ENCODE measurements at places on chromosomes 7 and 10. TPM values are rescaled to one million over a fixed set of nuclear protein-coding genes. Genes with fewer than 3 reads are reported as not detected.

DNA sequence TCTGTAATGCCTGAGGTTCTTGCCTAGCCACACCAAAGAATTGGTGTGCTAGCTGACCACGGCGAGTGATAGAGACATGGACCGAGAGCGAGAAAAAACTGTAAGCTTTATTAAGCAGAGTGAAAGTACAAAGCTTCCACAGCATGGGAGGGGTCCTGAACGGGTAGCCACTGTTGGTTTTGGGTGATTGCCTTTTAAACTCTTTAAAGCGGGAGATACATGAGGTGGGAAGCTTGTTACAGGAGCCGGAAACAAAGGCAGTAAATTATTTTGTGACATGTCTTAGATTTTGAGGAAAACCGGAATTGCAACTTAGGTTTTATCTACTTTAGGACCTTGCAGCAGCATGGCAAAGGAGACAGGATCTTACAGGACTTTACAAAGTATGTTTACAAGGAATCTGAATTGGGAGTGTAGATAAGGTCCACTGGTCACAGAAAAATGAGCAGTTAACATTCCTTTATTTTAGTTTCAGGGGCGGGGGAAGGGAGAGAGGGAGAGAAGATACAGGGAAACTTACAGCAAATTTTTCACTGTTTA lies 252.7 kb upstream of the MBL2 start:
- H3K4me3 ChIP-seq = peak overlapping the region; percentile 43
- DNase-seq = no peak
- no peaks in the 10 kb centered on the region for H3K27me3 ChIP-seq
- no peaks in the 10 kb centered on the region for H3K36me3 ChIP-seq
- H3K4me1 ChIP-seq = peaks cover 17% of the 10 kb centered on the region

The CYP3A5 gene
- 4.5 TPM for polyA plus RNA-seq

DNA sequence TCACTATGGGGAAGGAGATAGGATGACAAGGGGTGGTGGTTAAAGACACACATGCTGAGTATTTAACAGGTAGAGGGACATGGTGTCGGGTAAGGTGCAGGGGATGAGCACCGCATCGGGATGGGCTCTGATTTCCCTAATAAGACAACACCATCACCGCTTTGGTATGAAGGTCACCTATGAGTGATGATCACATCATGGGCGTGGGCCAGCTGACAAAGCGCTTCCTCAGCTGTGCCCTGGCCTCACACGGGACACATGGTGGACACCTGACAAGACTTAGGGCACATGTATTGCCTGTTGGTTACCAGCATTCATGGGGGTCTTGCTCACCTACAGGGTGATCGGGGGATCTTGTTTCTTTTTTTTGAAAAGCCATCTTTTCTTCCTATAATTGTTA lies 12.8 kb downstream of the C7orf57 start:
- no peak overlapping the region for H3K4me3 ChIP-seq
- H3K27me3 ChIP-seq = no peaks in the 10 kb centered on the region
- H3K36me3 ChIP-seq = no peaks in the 10 kb centered on the region
- H3K27ac ChIP-seq = no peak overlapping the region

GRCh38 chr7:37430640-37431039 lies 18.0 kb downstream of the ELMO1 start:
- H3K36me3 ChIP-seq = no peaks in the 10 kb centered on the region
- no peak for DNase-seq
- H3K27ac ChIP-seq = no peak overlapping the region
- no peaks in the 10 kb centered on the region for H3K27me3 ChIP-seq
- no peak overlapping the region for H3K4me3 ChIP-seq

The HTR7 gene
- polyA plus RNA-seq = 12.7 TPM

- no peak overlapping the region for H3K27ac ChIP-seq
- no peak overlapping the region for H3K4me3 ChIP-seq
- no peaks in the 10 kb centered on the region for H3K27me3 ChIP-seq
- no peaks in the 10 kb centered on the region for H3K36me3 ChIP-seq
- DNase-seq = no peak
These were observed 30.0 kb downstream of the AGR3 start for GRCh38 chr7:16851829-16852228.

The PRPS1L1 gene
- not detected for polyA plus RNA-seq

GRCh38 chr7:103821092-103821491 lies 168.4 kb downstream of the RELN start:
- H3K36me3 ChIP-seq = no peaks in the 10 kb centered on the region
- no peaks in the 10 kb centered on the region for H3K4me1 ChIP-seq
- no peaks in the 10 kb centered on the region for H3K27me3 ChIP-seq
- no peak for DNase-seq
- no peak overlapping the region for H3K4me3 ChIP-seq

GRCh38 chr7:98049034-98049433 lies 57.6 kb upstream of the LMTK2 start:
- no peak overlapping the region for H3K4me3 ChIP-seq
- H3K27ac ChIP-seq = peak overlapping the region; percentile 83
- no peaks in the 10 kb centered on the region for H3K27me3 ChIP-seq
- DNase-seq = peak; percentile 88
- H3K4me1 ChIP-seq = peaks cover 12% of the 10 kb centered on the region

DNA sequence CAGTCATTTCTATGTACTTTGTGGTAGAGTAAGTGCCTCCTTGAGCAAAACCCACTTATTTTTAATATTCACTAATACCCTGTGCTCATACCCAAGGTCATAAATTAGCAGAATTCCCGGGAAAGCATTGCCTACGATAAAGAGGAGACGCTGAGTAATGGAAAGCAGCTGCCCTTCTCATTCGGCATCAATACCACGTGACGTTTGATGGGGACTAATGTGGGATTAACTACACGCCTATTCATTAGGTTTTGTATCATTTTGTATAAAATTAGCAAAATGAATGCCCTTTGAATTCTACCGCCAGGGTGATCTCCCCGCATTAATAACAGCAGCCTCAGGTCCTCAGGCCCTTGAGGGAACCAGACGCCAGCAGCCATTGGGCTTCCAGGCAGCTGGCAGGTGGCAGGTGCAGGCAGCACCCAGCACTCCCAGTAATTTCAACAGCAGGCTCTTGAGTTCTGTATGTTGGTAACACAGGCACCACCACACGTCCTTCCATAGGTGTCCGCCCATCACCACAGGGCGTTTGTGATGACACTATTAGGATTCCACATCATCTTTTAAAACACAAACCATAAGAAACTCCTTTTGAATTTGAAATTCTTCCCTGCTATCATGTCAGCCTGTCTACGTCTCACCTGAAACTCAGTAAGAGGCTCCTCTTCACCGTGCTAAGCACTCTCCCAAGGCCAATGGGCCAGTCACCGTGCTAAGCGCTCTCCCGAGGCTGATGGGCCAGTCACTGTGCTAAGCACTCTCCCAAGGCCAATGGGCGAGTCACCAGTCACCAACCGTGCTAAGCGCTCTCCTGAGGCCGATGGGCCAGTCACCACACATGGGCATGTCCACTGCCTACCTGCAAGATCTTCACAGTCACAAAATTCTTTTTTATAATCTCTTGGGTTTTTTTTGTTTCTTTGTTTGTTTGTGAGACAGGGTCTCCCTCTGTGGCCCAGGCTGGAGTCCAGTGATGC lies 509.4 kb downstream of the PTPRN2 start:
- H3K4me1 ChIP-seq = no peaks in the 10 kb centered on the region
- H3K36me3 ChIP-seq = no peaks in the 10 kb centered on the region
- no peak overlapping the region for H3K27ac ChIP-seq

DNA sequence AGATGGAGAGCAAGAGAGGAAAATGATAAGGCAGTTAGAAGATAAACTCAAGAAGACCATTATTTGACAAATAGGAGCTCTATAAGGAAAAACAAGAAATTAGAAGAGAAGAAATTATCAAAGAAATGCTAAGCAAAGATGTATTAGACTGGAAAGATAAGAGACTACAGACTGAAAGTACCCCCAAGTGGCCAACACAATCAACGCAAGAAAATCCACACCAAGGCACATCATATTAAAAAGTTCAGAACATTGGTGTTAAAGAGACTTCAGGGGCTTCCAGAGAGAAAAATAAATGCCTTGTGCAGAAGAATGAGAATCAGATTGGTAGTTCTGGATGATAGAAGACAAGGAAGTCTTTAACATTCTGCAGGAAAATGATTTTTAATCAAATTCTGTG lies 46.0 kb downstream of the SH2D4B start:
- no peaks in the 10 kb centered on the region for H3K27me3 ChIP-seq
- no peak overlapping the region for H3K4me3 ChIP-seq
- no peak overlapping the region for H3K27ac ChIP-seq
- H3K4me1 ChIP-seq = no peaks in the 10 kb centered on the region

- H3K27ac ChIP-seq = no peak overlapping the region
- H3K4me1 ChIP-seq = no peaks in the 10 kb centered on the region
- no peaks in the 10 kb centered on the region for H3K27me3 ChIP-seq
- H3K4me3 ChIP-seq = no peak overlapping the region
- DNase-seq = no peak
These were observed 588.0 kb downstream of the CALN1 start for GRCh38 chr7:71824006-71824760.

DNA sequence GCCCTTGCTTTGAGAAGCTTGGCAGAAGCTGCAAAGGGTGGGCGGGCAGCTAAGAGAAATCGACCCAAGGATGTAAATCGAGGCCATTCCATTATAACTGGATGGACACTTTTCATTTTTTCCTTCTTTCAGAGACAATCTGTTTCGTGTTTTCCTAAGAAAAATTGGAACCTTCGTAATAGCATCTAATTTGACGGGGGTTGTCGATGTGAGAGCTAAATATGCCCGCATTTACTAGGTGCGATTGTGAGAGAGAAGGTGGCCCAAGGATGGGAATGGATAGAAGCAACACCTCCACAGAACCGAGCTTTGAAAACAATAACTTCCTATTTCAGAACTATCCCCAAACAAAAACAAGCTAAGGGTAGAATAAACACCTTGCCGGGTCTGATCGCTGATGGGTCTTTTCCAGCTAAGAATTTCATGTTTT lies 848 bp upstream of the HOXA4 start:
- peak overlapping the region; percentile 90 for H3K27ac ChIP-seq
- peaks cover 38% of the 10 kb centered on the region for H3K4me1 ChIP-seq
- no peak for DNase-seq
- H3K4me3 ChIP-seq = peak overlapping the region; percentile 63

The GSTK1 gene
- 171 TPM for polyA plus RNA-seq

- H3K27ac ChIP-seq = no peak overlapping the region
- H3K27me3 ChIP-seq = no peaks in the 10 kb centered on the region
- H3K36me3 ChIP-seq = no peaks in the 10 kb centered on the region
- peaks cover 23% of the 10 kb centered on the region for H3K4me1 ChIP-seq
These were observed 59.7 kb upstream of the CCDC71L start for GRCh38 chr7:106720641-106721040.

DNA sequence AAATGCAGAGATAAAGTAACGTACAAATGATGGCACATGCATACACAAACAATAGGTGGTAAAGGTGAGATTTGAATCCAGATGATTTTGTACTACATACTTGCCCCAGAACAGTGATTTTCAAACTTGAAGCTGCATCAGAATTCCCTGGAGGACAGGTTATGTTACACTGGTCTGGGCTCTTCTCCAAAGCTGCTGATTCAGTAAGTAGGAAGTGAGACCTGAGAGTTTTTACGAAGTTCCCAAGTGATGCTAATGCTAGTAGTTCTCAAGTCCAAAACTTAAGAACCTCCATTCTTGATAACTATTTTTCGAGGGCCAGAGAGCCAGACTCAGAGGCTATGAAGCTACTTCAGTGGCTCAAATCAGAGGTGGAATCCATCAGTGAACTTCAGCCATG lies 159.0 kb upstream of the POM121L12 start:
- no peak for DNase-seq
- H3K4me3 ChIP-seq = no peak overlapping the region
- no peaks in the 10 kb centered on the region for H3K27me3 ChIP-seq
- no peaks in the 10 kb centered on the region for H3K36me3 ChIP-seq
- H3K4me1 ChIP-seq = no peaks in the 10 kb centered on the region

DNA sequence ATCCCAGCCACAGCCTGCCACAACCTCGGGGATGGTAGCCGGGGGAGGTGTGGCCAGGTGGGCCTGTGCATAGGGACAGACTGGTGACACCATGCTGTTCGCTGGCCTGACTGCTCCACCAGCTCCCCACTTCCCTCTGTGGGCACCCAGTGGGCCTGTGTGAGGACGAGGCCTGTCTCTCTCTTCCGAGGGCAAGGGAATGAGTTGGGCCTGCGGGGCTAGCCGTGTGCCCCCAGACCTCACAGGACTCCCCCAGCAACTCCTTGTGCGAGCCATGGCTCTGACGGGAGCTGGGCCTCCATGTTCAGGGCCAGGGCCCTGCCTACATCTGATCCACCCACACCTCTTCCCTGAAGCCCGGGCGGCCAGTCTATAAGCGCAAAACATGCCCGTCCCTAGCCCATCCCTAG lies 40.5 kb downstream of the PWWP2B start:
- no peak for DNase-seq
- H3K4me3 ChIP-seq = no peak overlapping the region
- no peaks in the 10 kb centered on the region for H3K4me1 ChIP-seq

The NPTX2 gene
- polyA plus RNA-seq = not detected

GRCh38 chr7:111081546-111082267 lies 9.2 kb upstream of the LRRN3 start:
- no peak overlapping the region for H3K27ac ChIP-seq
- no peaks in the 10 kb centered on the region for H3K4me1 ChIP-seq
- no peak overlapping the region for H3K4me3 ChIP-seq
- DNase-seq = no peak
- H3K36me3 ChIP-seq = no peaks in the 10 kb centered on the region

DNA sequence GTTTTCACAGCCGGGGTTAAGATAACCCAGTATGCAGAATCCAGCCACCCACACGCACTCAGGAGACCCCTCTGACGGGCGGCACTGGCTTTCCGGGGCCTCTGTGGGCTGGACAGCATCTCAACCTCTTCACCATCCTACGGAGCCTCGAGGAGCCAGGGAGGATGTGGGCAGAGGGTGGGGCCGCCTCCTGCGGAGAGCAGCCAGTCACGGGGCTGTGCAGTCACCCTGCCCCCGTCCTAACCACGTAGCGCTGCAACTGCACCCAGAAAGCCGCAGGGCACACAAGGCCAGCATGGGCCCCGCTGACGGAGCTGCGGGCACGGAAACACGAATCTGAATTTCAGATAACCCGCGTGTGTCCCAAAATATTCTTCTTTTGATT lies 270.3 kb downstream of the ELFN1 start:
- H3K4me3 ChIP-seq = no peak overlapping the region
- H3K27me3 ChIP-seq = no peaks in the 10 kb centered on the region
- peaks cover 4% of the 10 kb centered on the region for H3K36me3 ChIP-seq
- no peak for DNase-seq
- H3K27ac ChIP-seq = no peak overlapping the region
